Foreskin keratinocyte (primary cell): ENCODE measurements at places on chromosomes 16 and 17. TPM values are rescaled to one million over a fixed set of nuclear protein-coding genes. Genes with fewer than 3 reads are reported as not detected.

HBA1 gene
- total RNA-seq, result not detected in 2 replicates

CCL13 gene
- total RNA-seq, result not detected in 2 replicates

SLC9A5 gene
- 1.6 and 2.1 TPM in 2 replicates for total RNA-seq

C16orf54 gene
- not detected in 2 replicates for total RNA-seq

DNA sequence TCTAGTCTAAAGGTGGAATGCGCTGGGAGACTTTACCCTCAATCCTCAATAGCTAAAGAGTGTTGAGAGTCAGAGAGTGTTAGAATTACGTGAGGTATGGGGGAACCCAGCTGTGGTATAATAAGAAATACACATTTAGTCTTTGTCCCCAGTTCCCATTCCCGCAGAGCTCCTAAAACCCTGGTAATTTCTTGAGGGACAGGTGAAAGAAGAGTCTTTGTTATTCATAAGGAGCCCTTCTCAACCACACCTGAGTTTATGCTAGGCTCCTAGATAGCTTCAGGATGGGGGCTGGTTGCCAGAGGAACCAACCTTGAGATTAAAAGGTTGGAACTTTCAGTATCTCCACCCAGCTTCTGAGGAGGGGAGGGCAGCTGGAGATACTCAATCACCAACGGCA lies 5.8 kb downstream of the ZNF18 start:
- DNase-seq, result no peak

DNA sequence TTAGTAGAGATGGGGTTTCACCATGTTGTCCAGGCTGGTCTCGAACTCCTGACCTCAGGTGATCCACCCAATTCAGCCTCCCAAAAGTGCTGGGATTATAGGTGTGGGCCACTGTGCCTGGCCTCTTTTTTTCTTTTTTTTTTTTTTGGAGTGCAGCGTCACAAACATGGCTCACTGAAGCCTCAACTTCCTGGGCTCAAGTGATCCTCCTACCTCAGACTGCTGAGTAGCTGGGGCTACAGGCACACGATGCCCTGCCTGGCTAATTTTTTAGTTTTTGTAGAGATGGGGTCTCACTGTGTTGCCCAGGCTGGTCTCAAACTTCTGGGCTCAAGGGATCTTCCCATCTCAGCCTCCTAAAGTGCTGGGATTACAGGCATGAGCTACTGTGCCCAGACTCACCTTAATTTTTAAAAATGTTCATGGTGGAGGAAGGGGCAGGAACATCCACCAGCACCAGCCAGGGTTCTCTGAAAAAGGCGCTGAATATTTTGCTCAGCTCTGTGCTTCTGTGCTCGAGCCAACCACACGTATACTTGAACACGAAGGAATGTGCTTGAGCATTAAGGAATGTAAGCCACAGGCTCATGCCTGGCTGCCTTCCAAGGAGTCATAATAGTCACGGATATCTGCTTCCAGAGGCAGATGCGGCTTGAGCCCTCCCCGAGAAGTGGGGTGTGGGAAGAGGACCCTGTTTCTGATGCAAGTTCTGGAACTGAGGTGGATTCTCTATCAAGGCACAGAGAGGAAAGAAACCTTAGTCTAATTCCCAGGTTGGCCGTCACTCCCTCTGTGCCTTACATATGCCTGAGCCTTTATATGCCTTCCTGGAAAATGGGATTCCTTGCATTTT lies 65.5 kb upstream of the CREBBP start:
- peak; percentile 75 for DNase-seq

GRCh38 chr16:19077879-19078278 lies 10.5 kb downstream of the COQ7 start:
- no peak for DNase-seq

DNA sequence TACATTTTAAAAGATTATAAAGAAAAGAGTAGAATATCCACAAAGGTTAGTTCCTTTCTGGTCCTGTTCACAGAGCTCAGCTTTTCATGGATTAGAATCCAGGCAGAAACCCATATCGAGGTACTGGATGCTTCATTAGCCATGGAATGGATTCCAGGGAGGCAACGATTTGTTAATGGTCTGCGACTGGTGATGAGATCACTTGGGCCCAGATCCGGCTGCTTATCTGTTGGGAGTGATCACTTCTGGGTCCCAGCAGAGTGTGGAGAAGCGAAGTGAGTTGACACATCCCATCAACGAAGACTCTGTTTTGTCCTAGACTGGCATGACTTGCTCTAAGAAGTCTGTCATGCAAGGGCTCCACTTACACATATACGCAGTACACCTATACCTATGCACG lies 165.8 kb downstream of the MAF start:
- DNase-seq, result no peak

DNA sequence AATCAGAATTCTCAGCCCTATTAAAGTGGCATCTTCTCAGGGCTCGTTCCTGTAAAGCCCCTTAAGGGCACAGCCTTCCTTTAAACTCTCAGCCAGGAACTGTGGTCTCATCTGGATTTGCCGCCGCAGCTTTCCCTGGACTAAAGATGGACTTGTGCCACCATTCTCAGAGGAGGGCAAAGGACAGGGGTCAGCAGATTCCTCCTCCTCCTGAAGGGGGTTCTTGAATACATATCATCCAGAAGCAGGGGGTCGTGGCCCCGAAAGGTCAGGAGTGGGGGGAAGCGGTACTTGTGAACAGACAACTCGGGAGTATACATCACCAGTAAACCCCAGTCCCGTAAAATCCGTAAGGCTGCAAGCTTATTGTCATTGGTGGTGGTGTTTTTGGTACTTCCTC lies 174.8 kb downstream of the RPTOR start:
- no peak for DNase-seq

- DNase-seq, result no peak
These were observed 113.4 kb downstream of the ENGASE start for GRCh38 chr17:79188048-79188447.

GRCh38 chr17:80396157-80397033 lies 18.6 kb upstream of the ENDOV start:
- DNase-seq, result no peak

DNA sequence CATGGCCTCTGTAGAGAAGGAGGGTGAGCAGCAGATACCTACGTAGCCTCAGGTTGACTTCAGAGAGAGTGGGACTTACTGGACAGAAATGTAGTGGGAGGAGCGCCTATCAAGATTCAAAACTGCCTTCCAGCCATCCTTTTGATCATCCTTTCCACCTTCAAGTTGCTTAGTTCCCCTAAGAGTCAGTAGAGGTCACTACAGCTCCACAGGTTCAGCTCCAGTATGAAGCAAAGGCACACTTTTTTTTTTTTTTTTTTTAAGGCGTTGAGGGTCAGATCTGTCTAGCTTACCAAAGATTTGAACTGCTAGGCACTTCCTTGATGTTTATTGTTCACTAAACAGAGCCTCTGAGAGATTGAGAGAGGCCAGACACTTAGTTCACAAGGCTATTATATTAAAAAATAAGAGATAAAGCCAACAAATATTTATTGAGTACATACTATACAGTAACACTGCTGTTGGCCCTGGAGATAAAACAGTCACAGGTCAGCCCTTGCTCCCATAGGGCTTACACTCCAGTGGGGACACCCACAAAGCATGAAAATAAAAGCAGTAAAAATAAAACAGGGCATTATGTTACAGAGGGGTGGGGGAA lies 3.1 kb downstream of the RNF227 start:
- no peak for DNase-seq

DNA sequence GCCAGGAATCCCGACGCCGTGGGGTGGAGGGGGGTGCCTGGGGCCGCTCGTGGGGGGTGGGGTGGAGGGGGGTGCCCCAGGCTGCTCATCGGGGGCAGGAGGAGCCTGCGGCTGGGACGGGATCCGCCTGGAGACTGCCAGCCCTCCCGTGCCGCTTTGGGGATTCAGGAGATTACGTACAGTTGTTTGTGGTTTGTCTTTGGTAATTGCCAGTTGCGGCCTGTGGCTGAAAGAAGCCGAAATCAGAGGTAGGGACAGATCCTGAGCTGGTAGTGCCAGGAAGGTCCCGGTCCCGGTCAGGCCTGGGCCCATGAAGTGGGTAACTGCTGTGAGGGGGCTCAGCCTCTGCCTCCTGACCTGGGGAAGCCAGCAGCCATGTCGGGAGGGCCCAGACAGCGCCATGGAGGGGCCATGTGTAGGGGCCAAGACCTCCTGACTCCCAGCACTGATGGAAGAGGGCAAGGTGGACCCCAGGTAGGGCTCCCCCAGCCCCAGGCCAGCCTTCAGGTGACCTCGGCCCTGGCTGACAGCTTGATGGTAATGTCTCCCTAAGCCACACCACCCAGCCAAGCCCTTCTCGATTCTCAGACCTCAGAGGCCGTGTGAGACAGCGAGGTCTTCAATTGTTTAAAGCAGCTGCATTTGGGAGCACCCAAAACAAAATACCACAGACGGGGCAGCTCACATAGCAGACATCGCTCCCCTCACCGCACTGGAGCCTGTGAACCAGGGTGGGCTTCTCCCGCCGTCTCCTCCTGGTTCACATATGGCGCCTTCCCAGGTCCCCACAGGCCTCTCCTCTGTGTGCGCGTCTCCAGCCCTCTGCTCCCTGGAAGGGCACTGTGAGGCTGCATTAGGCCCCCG lies 34.9 kb upstream of the SSTR5 start:
- DNase-seq, result peak; percentile 23

DNA sequence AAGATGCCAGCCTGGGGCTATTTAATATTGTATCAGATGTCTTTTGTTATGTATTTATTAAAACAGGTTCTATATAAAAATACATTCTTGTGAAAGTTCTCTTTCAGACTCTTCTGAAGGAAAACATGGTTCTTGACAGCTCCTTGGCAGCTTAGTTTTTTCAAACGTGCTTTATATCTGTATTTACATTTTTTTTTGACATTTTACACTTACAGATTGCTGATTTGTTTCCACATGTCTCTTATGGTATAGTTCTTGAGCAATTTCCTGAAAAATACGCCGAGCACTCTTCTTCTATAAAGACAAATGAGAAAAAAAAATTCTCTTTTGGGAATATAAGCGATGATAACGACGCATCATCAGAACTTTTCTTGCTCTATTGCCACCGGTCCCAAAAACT lies 9.5 kb downstream of the IGSF6 start:
- DNase-seq, result no peak

- no peak for DNase-seq
These were observed 14.0 kb downstream of the VPS53 start for GRCh38 chr17:700504-701094.

GRCh38 chr17:1766382-1767135 lies 4.7 kb downstream of the SERPINF1 start:
- no peak for DNase-seq

DNA sequence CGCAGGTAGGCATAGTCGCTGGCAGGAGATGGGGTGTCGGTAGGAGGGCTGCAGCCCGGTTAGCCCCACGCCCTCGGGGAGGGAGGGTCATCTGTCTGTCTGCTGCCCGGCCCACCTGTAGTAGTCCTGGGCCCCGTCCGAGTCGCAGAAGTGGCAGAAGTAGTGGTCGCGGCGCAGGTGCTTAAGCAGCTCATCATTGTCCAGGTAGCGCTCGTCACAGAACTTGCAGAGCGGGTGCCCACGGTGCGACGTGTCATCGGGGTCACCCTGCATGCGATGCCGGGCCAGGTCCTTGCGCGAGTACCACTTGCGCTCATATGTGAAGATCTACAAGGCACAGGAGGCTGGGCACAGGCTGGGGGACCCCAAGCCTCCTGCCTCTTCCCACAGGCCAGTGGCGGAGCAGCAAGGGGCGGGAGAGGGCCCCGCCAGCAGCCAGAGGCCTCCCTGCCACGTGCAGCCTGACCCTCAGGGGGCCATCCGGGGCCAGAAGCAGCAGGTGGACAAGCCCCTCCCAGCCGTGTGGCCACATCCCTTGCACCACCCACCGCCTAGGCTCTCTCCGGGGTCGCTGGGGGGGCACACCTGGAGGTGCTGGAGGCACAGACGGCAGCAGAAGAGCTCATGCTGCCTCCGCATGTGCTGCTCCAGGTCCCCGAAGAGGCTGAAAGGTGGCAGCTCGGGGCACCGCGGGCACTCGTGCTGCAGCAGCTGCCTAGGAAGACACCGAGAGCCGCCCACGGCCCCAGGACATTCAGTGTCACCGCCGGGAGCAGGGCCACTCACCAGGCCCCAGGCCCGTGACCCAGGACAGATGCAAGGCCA lies 7.0 kb downstream of the ZNF598 start:
- DNase-seq, result no peak

DNA sequence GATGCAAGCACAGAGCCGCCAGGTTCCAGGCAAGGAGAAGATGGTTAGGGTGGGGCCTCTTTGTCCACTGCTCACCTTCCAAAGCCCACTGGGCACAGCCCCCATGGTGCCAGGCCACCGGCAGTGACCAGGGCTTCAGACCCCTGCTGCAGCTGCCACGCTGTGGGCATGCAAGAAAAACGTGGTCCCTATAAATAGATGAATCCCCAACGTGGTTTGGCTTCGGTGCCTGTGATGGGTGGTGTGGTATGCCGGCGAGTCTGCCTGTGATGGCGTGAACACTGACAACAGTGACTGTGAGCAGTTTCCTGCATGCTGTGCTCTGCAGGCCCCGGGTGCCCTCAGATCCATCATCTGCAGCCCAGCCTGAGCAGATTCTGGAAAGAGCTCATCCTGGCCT lies 36.6 kb downstream of the RAB11FIP4 start:
- DNase-seq, result no peak

DNA sequence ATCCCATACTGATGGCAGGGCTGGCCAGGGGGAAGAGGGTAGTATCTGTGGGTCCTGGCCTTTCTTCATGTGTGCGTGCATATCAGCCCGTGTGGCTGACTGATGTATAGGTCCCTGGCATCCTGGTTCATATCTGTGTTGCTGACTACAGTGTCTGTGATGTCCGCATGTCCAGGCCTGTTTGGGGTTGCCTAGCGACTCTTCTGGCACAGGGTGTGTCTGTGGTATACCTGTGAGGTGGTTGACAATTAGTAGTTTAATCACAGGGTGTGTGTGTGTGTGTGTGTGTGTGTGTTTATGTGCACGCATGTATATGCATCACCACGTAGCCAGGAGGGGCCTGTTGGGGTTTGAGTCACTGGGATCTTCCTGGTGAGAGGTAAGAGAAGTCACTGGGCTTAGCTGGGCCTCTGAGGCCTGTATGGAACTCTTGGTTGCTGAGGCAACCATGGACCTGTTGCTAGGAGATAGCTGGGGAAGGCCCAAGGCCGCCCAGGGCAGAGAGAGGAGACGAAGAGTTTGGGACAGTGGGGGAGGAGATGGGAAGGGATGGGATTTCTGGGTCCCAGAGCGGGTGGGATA lies 603 bp upstream of the TMEM95 start:
- peak; percentile 100 for DNase-seq

DNA sequence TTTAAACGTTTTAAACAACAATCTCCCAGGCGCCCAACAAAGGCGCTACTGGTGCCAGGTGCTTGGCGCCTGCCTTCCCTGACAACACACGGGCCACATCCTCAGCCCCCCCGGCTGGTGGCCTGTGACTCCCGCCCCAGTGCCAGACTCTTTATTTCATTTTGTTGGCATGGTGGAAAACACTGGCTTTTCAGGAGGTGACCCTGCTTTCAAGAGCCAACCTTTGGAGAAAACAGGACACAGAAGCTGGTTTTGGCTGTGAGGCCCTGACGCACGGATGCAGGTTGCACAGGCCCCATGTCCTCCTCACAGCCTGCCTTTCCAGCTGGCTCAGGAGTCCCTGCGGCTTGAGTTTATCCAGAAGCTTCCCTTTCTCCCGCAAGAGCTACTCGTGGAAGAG lies 100.0 kb downstream of the METRNL start:
- DNase-seq, result no peak
